ENCODE measurements at places on chromosomes 5 and 9.
A peak's percentile ranks its signal among the peaks of the same experiment; 100 is the strongest.

DNA sequence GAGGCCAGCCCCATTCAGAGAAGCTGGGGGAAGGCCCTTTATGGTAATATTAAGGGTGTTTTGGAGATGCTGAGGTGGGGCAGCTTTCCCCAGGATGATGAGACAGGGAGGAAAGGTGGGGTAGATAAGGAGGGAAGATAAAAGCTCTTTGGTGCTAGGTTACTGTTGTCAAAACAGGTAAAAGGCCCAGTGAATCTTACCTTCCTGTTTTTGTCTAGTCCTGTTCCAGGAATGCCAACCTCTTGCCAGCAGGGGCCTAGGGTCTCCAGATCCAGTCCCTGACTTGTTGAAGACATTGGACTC lies 797 bp upstream of the CCL27 start:
- no peak for DNase-seq

DNA sequence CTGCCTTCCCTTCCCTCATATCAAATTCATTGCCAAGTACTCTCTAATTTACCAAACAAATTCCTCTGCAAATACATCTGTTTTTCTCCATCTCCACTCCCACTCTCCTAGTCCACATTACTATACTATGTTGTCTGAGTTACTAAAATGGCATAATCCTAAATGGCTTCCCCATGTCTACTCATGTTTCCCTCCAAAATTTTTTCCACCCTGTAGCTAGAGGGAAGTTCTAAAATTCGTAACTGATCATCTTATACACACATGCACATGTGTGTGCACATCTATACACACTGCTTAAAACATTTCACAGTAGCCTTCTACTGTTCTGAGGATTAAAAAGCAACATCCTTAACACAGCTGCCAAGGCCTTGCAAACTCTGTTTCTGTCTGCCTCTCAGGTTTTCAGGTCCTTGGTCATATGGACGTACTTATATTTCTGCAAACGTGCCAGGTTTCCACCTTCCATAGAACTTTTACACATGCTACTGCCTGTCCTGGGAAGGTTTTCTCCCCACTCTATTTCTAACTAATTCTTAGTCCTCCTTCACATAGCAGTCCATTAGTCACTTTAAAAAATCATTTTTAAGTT lies 140.6 kb downstream of the LURAP1L start:
- no peak for DNase-seq

- DNase-seq: peak; percentile 93
Measured at GRCh38 chr5:34929134-34929719, at the start of gene DNAJC21. Gene DNAJC21, plus strand, starts transcription at chr5:34929559. Its CDS starts 261 bp downstream, at chr5:34929820.

- no peak for DNase-seq
Measured at GRCh38 chr5:179452356-179453230, 97.8 kb upstream of the RUFY1 start.

DNA sequence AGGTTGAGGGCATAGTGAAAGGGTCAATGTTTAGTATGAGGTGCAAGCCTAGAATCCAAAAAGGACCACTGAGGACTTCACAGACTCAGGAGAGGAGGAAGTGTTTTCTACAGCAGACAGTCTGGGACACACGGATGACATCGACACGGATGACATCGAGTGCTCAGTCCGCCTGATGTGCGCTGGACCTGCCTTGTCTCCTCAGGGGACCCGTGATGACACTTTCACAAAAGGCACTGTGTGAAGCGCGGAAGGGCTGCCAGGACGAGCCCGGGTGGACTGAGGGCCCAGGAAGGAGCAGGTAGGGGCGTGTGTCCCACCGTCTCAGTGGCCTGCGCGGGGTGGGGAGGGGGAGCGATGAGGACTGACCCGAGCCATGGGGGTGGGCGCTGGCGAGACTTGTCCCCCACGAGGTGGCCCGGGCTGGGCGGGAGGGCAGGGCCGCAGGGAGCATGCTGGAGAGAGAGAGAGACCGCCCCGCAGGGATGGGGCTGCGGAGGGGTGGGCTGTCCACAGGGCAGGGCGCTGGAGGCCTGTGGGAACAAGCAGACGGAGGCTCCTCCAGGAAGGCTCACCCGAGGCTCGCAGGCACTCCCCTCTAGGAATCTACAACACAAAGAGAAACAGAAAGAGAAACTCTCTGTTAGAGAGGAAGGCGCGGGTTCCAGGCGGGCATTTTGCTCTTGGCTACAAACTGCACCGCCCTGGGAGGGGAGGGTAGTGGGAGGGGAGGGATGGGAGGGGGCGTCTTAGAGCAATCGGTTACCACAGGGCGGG lies 54.9 kb downstream of the USP20 start:
- DNase-seq: peak; percentile 37

- DNase-seq: no peak
Measured at GRCh38 chr5:158801268-158801667, 298.4 kb downstream of the EBF1 start.

DNA sequence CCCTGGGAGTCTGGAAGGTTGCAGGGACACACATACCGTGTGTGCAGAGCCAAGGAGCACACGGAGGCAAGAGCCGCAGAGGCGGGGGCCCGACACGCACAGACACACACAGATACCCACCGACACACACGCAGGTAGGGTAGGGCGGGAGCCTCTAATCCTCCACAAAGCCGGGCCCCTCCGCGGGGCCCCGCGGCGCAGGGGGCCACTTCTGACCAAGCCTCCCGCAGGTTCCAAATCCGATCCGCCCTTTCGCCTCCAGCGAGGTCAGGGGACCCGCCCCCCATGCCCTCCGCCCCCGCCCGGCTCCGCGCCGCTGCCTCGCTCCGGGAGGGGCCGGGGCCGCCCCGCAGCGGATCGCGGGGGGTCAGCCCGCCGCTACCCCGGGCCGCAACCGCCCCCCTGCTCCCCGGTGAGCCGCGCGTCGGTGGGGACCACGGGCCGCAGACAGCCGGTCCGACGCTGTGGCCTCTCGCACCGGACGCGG lies 1.4 kb upstream of the LMX1B start:
- no peak for DNase-seq

DNA sequence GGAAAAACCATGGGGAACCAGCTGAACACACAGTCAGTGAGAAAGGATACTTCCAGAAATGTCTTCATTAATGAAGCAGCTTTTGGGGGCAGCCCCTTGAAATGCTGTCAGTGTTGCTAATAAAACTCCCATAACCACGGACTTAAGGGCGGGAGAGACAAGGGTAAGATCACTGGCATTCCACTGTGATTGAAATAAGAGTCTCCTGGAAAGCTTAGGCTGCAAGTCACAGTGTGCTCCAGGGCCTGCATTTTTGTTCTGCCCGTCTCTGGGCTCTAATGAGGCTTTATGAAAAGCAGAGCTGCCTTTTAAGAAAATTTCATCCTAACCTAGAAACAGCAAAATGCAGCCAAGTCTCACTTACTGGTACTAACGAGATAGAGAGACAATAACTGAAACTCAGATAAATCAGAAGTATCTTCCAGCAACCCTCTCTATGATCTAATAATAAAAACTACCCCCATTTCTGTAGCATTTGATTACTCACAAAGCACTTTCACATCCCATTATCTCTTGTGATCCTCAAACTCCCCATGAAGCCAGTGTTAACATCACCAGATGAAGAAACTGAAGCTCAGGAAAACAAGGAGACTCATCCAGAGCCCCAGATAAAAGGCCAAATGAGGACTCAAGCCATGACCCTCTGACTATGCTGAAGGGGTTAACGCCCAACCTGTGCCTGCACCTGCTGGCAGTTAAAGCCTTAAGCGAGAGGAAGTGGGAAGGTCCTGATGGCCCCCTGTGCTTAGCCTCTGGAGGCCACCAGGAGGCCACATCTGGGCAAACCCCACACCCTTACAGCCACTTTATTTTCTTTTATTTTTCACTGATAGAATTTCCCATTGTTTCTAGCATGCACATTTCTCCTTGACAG lies 37.5 kb downstream of the SPOCK1 start:
- no peak for DNase-seq

GRCh38 chr9:20729523-20729922 lies 45.5 kb downstream of the FOCAD start:
- DNase-seq: no peak
